ENCODE measurements at places on chromosomes 6 and 20. TPM values are rescaled to one million over a fixed set of nuclear protein-coding genes. Genes with fewer than 3 reads are reported as not detected.

HAO1 gene
- not detected for total RNA-seq

GPLD1 gene
- total RNA-seq, result 7.2 TPM

DNA sequence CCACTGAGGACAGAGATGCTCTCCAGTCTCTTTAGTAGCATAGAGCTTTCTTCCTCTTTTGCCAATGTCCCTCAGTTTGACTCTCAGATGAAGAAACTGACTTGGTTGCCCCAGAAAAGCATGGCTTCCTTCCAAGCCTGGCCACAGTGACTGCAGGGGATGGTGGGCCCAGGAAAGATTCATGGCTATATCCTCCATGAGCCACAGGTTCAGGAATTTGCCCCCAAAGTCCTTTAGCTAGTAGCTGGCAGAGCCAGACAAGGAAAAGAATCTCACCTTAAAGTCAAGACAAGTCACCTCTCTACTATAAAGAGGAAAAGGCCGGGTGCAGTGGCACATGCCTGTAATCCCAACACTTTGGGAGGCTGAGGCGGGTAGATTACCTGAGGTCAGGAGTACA is 43.4 kb downstream of the TRAM2 start:
- DNase-seq, result no peak

RNF182 gene
- 0.16 TPM for total RNA-seq

GRCh38 chr6:52654007-52654406 is 16.9 kb upstream of the TMEM14A start:
- DNase-seq, result no peak

GABBR1 gene
- 33.5 TPM for total RNA-seq

- DNase-seq, result no peak
Measured at GRCh38 chr6:54361188-54361587, 52.9 kb downstream of the TINAG start.

- no peak for DNase-seq
Measured at GRCh38 chr6:20703049-20703448, 168.8 kb downstream of the CDKAL1 start.

- DNase-seq, result no peak
Measured at GRCh38 chr20:43560974-43561373, 2.1 kb downstream of the SGK2 start.

- DNase-seq, result no peak
Measured at GRCh38 chr6:169950558-169950957, 199.1 kb downstream of the ERMARD start.

GRCh38 chr20:43293068-43293786 is 103.5 kb upstream of the PTPRT start:
- DNase-seq, result no peak

DNA sequence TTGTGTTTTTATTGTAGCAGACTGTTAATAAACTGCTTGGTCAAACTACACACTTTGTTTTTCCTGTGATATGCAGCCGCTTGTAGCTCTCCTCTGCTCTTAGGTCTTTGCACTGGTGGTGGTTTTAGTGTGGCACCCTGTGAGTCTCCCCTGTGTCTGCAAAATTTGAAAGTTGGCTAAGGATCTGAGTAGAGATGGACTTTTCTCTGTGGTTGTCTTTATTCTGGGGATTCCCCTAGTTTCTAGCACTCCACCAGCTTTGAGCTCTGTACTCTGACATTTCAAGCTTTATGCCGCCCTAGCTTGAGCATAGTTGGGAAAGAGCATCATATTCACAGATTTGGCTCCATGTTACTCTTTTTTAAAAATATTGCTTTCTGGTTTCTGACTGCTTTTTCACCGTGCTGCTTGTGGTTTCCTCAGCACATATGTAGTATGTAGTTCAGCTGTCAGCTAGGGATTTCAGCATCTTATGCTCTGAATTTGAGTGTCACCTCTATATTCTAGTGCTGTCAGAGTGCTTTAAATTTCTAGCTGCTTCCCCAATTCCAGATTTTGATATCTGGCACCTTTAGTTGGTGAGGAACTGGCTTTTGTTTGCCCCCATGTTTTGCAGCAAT is 25.4 kb downstream of the CDYL start:
- DNase-seq, result no peak

USP49 gene
- 10.0 TPM for total RNA-seq

DNA sequence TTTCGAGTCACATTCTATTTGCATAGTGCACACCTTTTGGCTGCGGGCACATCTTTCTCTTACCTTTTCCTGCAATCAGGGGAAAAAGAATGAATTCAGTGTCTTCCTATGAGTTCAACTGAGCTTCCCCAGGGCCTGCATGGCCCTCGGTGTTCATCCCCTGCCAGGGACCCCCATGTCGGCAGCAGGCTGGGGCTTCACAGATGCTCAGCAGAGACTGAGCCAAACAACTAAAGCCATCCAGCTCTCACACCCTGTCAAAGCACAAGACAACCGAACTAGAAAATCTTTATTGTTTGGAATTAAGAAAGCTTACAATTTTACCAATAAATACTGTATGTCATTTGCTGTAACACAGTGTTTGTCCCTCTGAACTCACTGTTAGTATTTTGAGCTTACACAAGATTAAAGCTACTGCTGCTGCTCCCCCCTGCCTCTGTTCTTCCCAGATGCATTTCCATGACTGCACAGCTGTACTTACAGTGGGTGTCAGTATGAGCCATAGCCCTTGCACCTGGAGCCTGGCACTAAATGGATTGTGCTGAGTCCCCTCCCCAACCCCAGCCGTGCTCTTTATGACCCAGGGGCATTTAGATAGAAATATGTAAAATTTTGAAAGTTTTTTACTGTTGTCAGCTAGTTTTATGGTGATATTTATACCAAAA is 205.8 kb downstream of the TMEM242 start:
- DNase-seq, result no peak

DNA sequence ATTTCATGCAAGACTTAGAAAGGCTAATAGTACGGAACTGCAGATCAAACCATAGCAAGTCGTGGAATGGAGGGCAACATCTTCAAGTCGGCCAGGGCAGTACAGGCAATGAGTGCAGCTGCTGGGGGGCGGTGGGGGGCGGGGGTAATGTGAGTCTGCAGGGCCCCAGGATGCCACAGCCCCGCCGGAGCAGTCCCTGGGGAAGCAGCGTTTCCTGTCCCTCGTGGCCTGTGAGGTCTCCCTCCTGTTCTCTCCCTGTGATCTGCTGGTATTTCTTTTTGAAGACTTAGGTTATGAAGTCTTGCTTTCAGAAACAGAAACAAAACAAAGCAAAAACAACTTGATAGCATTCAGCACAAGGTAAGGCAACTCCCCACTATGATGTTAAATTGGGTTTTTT is 351.9 kb downstream of the FOXA2 start:
- no peak for DNase-seq

POLR3F gene
- 9.7 TPM for total RNA-seq

GRCh38 chr20:58470336-58471192 is 44.6 kb downstream of the APCDD1L start:
- DNase-seq, result no peak

RAET1G gene
- not detected for total RNA-seq

DNA sequence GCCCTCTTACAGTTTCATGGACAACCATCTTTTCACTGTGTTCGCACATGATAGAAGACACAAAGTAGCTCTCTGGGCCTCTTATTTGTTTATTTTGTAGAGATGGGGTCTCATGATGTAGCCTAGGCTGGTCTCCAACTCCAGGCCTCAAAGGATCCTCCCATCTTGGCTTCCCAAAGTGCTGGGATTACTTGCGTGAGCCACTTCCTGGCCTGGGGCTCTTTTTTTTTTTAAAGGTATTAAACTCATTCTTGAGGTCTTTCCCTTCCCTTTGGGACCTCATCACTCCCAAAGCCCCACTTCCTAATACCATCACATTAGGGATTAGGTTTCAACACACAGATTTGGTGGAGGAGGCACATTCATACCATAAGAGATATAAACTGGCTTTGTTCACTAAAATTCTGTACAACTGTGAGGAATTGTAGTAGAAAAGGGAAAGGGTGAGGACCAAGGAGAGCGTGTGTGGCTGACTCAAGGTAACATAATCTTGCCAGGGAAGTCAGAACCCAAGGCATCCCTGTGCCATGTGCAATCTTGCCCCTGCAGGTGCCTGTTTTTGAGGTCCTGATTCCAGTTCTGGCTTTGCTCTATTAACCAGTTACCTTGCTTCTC is 45.5 kb downstream of the EIF2S2 start:
- DNase-seq, result no peak

DNA sequence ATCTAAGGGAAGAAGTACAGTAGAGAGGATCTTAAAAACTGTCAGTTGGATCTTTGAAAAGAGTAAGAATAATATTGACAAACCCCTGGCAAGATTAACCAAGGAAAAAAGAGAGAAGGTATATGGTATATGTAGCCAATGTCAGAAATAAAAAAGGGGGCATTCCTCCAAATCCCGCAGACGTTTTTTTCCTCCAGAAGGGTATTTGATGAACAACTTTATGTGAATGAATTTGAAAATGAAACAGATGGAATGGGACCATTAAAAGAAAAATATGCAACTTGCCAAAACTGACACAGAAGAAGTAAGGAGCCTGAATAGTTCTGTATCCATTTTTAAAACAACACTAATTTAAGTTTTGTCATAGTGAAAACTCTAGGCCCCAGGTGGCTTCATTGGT is 35.7 kb downstream of the GFRA4 start:
- DNase-seq, result no peak

TTLL9 gene
- not detected for total RNA-seq

CENPW gene
- total RNA-seq, result 3.2 TPM

OXT gene
- total RNA-seq, result not detected

DNA sequence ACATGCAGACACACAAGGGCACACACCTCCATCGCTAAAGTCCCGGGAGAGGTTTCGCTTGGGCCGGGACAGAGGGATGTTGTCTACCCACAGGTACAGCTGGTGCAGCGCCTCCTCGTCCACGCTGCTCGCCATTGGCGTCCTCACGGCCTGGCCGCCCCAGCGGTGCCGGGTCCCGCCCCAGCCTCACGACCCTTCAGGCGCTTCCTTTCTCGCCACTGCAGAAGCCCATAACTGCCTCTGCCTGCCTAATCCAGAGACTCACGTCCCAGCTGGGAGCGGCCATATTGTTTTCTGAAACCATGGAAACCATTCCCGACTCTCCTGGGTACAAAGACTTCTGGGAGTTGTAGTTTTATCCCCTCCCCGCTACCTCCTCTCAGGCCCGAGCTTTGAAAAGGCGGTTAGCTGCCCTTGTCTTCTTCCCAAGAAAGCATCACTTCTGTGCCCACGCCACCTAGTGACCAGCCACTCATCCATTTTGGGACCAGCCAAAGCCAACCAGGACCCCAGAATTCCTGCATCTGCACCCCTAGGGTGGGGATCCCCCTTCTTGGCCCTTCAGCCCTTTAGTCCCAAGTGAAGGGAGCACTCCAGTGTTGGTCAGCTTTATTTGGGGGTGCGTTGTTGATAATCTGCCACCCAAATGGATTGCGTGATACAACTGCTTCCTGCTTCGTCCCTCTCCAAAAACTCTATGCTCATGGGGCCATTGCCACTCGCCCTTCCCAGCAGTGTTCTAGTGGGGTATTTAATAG is at the start of gene SPEF1:
SPEF1 (minus strand) TSS at position 296 of the 758 bp plus-strand sequence; CDS start at position 135, 161 bp downstream.
- DNase-seq, result peak; percentile 92

DNA sequence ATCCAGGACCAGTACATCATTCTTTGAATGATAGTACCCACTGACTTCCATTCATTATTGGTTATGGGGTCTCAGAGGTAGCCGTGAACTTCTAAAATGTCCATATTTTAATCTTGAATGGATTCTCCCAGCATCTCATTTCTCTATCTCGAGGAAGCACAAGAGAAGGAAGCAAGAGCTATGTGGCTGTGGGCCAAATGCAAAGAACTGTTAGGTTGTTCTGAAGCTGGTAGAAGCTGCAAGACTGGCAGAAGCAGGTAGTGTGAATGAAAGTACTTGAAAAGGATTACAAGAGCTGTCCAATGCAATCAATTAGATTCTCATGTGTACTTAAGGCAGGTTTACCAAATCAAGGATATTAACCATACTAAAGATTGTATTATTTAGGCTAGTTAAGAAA is 1131.8 kb downstream of the GRIK2 start:
- no peak for DNase-seq

- DNase-seq, result no peak
Measured at GRCh38 chr6:3297006-3297405, 38.3 kb downstream of the PSMG4 start.

DNA sequence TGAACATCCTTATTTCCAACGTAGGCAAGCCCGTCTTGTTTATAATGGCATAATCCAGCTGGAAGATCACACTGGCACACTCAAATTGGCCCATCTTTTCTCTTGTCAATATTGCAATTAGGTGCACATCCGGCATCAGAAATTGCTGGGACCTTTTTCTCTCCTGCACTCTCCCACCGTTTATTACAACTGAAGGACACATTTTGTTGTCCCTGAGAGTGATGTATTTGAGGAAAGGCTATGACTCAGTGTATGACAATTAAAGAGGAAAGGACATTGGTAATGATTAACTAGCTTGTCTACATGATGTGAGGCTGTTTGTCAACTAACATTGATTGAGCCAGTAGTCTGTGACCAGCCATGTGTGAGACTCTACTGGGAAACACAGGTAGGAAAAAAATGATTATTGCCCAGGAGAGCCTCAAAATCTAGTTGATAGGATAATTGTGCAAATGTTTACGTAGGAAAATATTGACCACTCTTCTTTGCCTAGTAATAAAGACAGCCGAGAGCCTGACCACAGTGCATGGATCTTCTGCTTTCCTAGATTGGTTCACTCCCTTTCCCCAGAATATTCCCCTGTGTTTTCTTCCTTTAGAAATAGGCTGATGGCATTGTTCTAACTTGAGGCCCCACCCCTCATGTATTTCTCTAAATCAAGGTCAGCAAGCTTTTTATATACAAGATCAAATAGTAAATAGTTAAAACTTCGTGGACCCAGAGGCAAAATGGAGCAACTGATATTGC is 230.0 kb upstream of the BTBD3 start:
- DNase-seq, result no peak

PRND gene
- 5.8 TPM for total RNA-seq

GRCh38 chr6:33878562-33878961 is 74.8 kb upstream of the MLN start:
- DNase-seq, result no peak

- DNase-seq, result no peak
Measured at GRCh38 chr6:104229057-104229456, 630.7 kb downstream of the HACE1 start.

DNA sequence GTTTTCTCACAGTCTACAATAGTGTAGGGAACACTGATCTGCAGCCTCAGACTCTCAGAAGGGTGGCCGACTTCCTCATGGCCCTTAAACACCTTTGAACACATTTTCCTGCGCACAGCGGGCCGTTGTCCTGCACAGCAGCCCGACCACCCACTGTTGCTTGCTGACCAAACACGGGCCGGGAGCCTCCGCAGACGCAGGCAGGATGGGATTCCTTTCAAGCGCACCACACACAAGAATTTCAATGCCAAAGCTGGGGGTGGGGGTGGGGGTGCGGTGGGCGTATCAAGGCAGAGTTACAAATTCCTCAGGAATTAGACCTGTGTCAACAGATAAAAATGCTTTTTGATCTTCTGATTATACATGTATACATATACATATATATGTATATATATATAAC is 74.5 kb downstream of the HUS1B start:
- DNase-seq, result no peak
